ENCODE measurements at places on chromosomes 11 and 22. TPM values are rescaled to one million over a fixed set of nuclear protein-coding genes. Genes with fewer than 3 reads are reported as not detected.

Gene CCDC82
- total RNA-seq, result 15.2 TPM

Gene CEP126
- 2.1 TPM for total RNA-seq

Gene SMTNL1
- not detected for total RNA-seq

Gene OR10A2
- not detected for total RNA-seq

Gene ENTHD1
- not detected for total RNA-seq

DNA sequence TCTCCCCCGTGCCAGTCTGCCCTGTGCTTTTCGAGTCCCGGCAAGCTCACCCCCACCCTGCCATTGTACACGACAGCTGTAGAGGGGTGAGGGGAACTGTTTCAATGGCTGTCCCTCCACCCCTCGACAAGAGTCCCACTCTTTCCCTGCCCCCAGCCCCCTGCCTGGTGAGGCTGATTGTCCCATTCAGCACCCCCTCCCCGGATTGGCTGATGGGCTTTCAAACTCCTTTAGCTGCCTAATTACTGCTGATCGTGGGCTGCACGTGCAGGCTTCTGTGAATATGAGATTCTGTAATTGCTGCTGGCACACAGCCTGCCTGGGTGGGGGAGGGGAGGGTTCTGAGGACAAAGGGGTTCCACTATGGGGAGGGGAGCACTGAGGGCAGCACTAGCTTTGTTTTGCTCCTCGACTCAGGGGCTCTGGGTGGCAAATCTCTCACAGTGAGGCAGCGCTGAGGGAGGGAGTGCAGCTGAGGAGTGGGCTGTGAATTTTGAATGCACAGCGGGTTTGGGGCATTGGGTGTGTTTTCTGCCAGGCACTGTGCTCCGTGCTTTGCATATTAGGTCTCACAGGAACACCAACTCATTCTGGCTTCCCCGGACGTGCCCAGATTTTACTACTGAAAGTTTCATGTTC, 42.6 kb upstream of the ACCSL start:
- DNase-seq, result peak; percentile 62
- no peak overlapping the region for H3K27ac ChIP-seq
- no peaks in the 10 kb centered on the region for H3K36me3 ChIP-seq
- H3K27me3 ChIP-seq, result no peaks in the 10 kb centered on the region
- H3K4me3 ChIP-seq, result no peak overlapping the region

DNA sequence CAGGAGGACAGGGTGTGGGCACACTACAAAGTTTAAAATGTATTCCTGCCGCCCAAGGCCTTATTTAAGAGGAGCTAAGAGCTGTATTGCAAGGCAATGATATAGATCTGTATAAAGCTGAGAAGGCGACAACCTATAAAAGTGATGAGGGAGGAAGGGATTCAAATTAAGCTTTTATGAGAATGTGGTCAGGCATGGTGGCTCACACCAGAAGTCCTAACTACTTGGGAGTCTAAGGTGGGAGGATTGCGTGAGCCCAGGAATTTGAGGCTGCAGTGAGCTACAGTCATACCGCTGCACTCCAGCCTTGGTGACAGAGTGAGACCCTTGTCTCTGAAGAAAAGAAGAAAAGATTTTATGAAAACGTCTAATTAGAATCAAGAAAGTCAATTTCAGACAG, 9.7 kb upstream of the GLB1L3 start:
- H3K36me3 ChIP-seq, result no peaks in the 10 kb centered on the region
- no peak overlapping the region for H3K27ac ChIP-seq
- no peak overlapping the region for H3K4me3 ChIP-seq
- DNase-seq, result no peak
- no peaks in the 10 kb centered on the region for H3K4me1 ChIP-seq
- H3K27me3 ChIP-seq, result peaks cover 32% of the 10 kb centered on the region

DNA sequence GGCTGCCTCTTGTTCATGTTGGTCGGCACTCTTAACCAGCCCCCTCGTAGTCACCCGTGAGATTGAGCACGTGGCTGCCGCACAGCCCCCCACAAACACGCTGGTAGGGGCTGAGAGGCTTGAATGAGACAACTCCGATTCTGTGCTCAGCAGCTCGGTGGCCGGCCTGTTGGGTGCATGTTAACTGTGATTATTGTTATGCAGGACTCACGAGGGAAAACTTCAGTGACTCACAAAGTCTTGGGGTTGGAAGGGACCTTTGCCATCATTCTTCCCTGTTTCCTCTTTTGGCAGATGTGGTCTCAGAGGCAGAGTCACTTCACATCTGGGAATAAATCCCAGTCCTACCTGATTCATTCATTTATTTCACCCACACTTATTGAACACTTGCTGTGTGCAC, 75.2 kb downstream of the ADAMTS15 start:
- H3K4me3 ChIP-seq, result no peak overlapping the region
- H3K27me3 ChIP-seq, result peaks cover 15% of the 10 kb centered on the region
- H3K27ac ChIP-seq, result peak overlapping the region; percentile 27
- DNase-seq, result no peak
- H3K36me3 ChIP-seq, result no peaks in the 10 kb centered on the region

- H3K36me3 ChIP-seq, result no peaks in the 10 kb centered on the region
- H3K4me1 ChIP-seq, result peaks cover 6% of the 10 kb centered on the region
- H3K27me3 ChIP-seq, result no peaks in the 10 kb centered on the region
- H3K27ac ChIP-seq, result no peak overlapping the region
- H3K4me3 ChIP-seq, result no peak overlapping the region
- no peak for DNase-seq
Measured at GRCh38 chr11:26901162-26901561, 92.8 kb upstream of the FIBIN start.

- DNase-seq, result no peak
- no peak overlapping the region for H3K27ac ChIP-seq
- peaks cover 16% of the 10 kb centered on the region for H3K4me1 ChIP-seq
- H3K4me3 ChIP-seq, result no peak overlapping the region
- no peaks in the 10 kb centered on the region for H3K27me3 ChIP-seq
Measured at GRCh38 chr11:66986178-66986545, 11.1 kb downstream of the C11orf86 start.

DNA sequence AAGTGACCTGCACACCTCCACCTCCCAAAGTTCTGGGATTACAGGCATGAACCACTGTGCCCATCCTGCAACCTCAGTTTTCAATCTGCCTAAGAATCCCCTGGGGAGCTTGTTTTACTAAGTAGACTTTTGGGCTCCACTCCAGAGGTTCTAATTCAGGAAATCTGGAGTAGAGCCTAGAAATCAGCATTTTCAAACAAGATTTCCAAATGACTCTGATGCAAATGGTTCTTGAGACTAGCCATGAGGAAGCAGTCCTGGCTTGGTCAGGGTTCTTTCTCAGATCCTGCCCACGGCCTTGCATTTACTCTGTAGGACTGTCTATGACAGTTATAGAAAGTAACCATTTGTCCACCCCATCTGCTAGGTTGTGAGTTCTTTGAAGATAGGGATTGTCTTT, 1.6 kb upstream of the KCNE3 start:
- no peak overlapping the region for H3K4me3 ChIP-seq
- peaks cover 17% of the 10 kb centered on the region for H3K4me1 ChIP-seq

DNA sequence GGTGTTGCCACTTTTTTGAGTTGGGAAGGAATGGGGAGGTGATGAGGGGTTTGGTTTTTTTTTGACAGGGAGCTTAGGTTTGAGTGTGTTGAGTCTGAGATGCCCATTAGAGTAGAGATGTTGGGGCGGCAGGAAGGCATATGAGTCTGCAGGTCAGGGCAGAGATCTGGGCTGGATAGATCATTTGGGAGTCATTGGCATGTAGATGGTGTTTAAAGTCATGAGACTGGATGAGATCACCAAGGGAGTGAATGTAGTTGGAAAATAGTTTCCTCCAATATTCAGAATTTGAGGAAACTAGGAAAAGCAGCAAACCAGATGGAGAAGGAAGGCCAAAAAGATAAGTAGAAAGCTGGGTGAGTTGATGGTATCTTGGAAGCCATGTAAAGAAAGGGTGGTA, 2.1 kb upstream of the ANAPC15 start:
- no peak overlapping the region for H3K4me3 ChIP-seq
- no peak for DNase-seq
- peaks cover 7% of the 10 kb centered on the region for H3K27me3 ChIP-seq

DNA sequence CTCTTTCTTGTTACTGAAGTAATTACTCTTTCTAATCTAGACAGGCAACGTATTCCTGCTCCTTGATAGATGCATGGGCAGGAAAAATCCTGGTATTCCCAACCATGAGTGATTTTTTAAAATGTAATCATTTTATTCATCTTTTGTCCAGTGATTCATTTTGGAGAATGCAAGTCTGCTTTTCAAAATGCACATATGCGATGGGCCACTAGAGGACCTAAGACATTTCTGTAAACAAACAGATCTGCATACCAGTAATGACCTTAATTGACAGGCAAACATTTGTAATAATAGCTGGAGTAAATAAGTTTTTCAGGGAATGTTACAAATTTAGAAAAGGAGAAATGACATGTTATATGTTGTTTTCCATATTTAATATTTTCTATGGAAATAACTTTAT, 1167.6 kb downstream of the JRKL start:
- DNase-seq, result no peak
- no peak overlapping the region for H3K27ac ChIP-seq
- no peaks in the 10 kb centered on the region for H3K27me3 ChIP-seq
- H3K4me1 ChIP-seq, result no peaks in the 10 kb centered on the region

- no peak overlapping the region for H3K27ac ChIP-seq
- no peaks in the 10 kb centered on the region for H3K27me3 ChIP-seq
- H3K4me3 ChIP-seq, result no peak overlapping the region
- H3K36me3 ChIP-seq, result peaks cover 20% of the 10 kb centered on the region
- DNase-seq, result no peak
Measured at GRCh38 chr11:94472916-94473799, 20.5 kb downstream of the MRE11 start.

Measured in type B pancreatic cell (in vitro differentiated cells).